ENCODE measurements at places on chromosomes 5 and 9.

- DNase-seq = no peak
Measured at GRCh38 chr5:99033014-99033900, 104.5 kb upstream of the CHD1 start.

- DNase-seq = no peak
Measured at GRCh38 chr5:32017692-32018367, 156.3 kb downstream of the GOLPH3 start.

- DNase-seq = no peak
Measured at GRCh38 chr9:82254646-82255367, 266.2 kb downstream of the SPATA31D1 start.

- DNase-seq = no peak
Measured at GRCh38 chr5:177373806-177374205, 10.4 kb upstream of the SLC34A1 start.

DNA sequence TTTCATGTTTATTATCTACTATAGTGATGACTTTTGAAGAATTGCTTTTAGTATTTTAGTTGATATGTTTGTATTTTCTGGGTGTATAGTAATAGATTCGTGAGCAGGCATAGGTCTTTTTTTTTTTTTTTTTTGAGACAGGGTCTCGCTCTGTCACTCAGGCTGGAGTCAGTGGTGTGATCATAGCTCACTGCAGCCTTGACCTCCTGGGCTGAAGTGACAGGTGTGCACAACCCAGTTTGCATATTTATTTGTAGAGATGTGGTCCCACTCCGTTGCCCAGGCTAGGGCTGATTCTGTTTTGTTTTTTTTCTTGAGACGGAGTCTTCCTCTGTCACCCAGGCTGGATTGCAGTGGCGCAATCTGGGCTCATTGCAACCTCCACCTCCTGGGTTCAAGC, 11.9 kb downstream of the ERBIN start:
- DNase-seq = no peak

- no peak for DNase-seq
Measured at GRCh38 chr5:149235841-149236240, 35.8 kb upstream of the AFAP1L1 start.

All from RWPE1 (cell line).